ENCODE measurements at places on chromosomes 6 and 20.

- no peak for DNase-seq
These were observed 97.7 kb upstream of the VGLL2 start for GRCh38 chr6:117167520-117168271.

- DNase-seq, result no peak
These were observed 7.5 kb downstream of the KIF25 start for GRCh38 chr6:168004945-168005344.

GRCh38 chr6:145044641-145045246 lies 690.6 kb downstream of the EPM2A start:
- peak; percentile 78 for DNase-seq

GRCh38 chr20:10715035-10715434 lies 41.2 kb upstream of the JAG1 start:
- DNase-seq, result no peak

DNA sequence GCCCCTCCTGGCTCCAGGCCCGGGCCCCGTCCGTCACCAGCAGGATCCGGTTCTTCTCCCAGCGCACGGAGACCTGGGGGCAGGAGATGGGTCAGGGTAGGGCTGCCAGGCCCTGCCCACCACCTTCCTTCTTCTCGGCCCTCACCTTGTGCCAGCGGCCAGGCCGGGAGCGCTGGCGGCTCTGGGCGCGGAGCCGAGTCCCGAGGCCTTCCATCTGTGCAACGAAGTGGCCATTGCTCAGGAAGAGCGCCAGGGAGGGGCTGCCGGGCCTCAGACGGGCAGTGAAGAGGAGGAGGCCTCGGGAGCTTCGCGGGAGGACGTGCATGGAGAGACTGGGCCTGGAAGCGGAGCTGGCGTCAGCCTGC lies 7.9 kb downstream of the ADRM1 start:
- DNase-seq, result no peak

- DNase-seq, result no peak
These were observed 132.4 kb downstream of the BMP7 start for GRCh38 chr20:57133926-57134650.

DNA sequence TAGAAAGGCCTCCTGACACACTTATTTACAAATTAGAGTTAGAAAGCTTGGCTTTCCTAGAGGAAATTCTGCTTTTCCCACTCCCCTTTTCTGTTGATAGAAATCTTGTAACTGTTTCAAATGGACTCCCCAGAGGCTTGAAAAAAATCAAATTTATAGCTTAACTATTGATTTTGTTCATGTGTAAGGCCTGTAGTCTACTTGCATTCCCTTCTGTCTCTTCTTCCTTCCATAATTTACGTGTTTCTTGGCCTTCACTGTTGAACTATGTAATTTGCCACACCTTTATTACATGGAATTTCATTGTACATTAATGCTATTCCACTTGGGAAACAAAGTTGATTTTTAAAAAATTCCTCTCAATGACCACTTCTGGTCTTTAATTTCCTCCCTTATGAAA lies 81.4 kb downstream of the LAMP5 start:
- no peak for DNase-seq

GRCh38 chr6:43524483-43524961 lies 7.6 kb downstream of the POLR1C start:
- DNase-seq, result no peak

- DNase-seq, result peak; percentile 52
These were observed 48.1 kb downstream of the PRL start for GRCh38 chr6:22248513-22249308.

GRCh38 chr20:24891546-24892393 lies 57.3 kb upstream of the CST7 start:
- no peak for DNase-seq

- no peak for DNase-seq
These were observed 24.6 kb upstream of the RNF217 start for GRCh38 chr6:124937645-124938044.

DNA sequence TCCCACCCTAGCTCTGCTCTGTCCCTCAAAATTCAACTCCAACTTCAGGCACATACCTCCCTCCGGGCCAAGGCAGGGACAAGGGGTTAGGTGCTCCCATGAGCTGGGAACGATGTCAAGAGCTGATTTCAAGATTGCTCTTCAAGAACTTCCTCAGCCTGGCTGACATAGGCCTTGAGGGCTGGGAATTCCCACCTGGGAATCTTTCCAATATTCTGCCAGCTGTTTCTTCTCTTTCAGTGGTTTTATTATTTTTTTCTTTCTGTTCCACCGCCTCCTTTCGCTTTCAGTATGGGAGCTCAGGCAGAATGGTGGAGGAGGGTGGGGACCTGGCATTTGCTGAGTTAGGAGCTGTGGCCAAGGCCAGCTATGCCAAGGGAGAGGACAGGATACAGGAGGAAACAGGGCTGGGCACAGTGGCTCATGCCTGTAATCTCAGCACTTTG lies 33.7 kb downstream of the SRSF3 start:
- peak; percentile 50 for DNase-seq

DNA sequence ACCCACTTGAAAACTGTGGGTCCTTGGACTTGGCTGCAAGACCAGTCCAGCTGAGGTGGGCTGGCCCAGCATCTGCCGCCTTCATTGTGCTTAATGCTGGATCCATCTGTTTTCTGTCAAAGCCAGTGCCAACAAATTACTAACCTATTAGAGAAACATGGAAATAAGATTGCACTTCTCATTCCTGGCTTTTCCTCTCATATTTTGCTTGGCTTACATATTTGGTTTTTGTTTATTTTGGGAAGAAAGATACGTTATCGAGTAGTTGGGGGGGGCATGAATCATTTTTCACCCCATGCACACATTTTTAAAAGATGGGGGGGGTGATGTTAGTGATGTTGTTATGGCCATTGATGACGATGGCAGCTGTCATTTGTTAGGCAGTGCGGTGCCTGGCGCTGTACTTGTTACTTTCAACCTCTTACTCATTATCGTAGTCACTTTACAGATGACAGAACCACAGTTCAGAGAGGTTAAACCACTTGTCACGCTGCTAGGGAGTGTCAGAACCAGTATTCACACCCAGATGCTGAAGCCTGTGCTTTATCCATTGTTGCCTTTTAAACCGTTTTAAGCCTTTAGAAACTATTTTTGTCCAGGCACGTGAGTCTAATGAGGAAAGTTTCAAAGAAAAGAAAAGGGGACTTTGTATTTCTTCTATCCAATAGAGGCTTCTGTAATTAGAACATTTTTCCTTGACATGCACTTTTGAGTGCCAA lies 180.0 kb downstream of the TMEM242 start:
- peak; percentile 94 for DNase-seq

DNA sequence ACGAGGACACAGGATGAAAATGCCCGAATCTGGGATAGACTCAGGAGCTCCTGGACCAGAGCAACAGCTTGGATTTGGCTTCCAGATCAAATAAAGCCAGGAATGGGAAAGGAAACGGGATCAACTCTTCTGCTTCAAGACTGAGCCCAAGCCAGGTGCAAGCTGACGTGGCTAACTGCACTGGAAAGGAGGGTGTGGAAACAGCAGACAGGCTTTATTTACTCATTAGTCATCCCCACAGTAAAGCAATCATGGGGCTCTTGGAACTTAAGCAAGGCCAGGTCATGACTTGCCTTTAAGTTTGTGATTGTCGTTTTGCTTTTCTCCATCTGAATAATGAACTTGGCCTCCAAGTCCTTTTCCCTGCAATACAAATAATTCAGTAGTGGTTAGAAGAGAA lies 45.2 kb downstream of the KIF16B start:
- no peak for DNase-seq

- DNase-seq, result no peak
These were observed 466.4 kb downstream of the PKHD1 start for GRCh38 chr6:51620971-51621370.

- no peak for DNase-seq
These were observed 34.5 kb downstream of the ABRACL start for GRCh38 chr6:139062932-139063646.

DNA sequence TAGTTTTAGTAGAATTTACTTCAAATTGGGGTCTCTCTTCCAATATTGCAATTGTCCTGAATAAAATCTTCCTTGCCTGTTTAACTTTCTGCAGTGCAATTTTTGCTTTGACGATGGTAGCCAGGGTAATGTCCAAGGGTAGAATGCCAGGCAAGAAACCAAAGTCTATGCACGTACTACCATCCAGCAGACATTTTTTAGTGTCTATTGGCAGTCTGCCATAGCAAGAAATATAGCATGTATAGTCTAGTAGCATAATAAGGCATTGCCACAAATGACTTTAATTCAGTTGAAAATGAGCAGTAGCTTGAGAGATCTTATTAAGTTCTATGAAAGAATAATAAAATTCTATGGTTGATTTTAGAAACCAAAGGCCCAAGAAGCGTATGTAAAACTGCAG lies 62.3 kb upstream of the KCNQ5 start:
- DNase-seq, result no peak

GRCh38 chr6:56079751-56080540 lies 167.4 kb downstream of the COL21A1 start:
- DNase-seq, result no peak

DNA sequence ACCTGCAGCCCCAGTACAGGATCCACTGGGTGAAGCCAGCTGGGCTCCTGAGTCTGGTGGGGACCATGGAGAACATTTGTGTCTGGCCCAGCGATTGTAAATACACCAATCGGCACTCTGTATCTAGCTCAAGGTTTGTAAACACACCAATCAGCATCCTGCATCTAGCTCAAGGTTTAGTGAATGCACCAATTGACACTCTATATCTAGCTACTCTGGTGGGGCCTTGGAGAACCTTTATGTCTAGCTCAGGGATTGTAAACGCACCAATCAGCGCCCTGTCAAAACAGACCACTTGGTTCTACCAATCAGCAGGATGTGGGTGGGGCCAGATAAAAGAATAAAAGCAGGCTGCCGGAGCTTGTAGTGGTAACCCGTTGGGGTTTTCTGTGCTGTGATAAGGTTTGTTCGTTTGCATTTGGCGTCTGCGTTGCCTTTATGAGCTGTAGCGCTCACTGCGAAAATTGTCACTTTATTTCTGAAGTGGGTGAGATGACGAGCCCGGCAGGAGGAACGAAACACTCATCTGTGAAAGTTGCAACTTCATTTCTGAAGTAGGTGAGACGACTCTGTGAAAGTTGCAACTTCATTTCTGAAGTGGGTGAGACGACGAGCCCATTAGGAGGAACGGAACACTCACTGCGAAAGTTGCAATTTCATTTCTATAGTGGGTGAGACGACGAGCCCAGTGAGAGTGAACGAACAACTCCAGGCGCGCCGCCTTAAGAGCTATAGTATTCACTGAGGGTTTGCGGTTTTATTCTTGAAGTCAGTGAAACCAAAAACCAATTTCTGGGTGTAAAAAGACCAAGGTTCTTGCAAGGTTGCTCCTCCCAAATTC lies 31.1 kb downstream of the SERPINB6 start:
- no peak for DNase-seq

DNA sequence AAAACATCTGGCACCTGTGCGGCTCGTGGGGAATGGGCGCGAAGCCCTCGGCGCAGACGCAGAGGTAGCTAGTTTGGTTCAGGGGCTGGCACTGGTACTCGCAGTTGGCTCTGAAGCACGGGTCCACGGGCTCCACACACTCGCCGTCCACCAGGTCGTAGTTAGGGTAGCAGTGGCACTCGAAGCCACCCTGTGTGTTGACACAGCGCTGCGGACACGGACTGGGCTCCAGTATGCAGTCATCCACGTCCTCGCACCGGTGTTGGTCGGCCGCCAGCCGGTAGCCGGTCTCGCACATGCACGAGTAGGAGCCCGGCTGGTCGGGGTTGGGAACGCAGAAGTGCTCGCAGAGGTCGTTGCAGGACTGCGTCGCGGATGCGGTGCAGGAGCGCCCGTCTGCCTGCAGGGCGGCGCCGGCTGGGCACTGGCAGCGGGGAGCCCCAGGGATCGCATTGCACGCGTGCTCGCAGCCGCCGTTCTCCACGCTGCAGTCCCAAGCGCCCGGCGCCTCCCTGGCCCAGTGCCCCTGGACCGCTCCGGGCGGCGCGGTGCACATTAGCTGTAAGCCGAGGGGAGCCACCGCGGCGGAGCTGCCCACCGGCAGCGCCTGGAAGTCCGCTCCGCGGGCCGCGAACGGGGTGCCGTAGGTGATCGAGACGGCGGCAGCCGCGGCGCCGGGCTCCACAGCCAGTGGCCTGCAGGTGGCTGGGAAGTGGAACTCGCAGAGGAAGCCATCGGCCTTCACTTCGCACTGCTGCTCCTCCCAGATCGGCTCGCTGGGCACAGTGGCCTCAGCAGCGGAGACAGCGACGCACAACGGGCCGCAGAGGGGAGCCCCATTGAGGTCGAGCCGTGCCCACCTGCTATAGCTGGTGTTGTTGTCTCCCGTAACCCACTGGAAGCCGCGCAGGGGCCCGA lies 930 bp downstream of the THBD start:
- peak; percentile 76 for DNase-seq

DNA sequence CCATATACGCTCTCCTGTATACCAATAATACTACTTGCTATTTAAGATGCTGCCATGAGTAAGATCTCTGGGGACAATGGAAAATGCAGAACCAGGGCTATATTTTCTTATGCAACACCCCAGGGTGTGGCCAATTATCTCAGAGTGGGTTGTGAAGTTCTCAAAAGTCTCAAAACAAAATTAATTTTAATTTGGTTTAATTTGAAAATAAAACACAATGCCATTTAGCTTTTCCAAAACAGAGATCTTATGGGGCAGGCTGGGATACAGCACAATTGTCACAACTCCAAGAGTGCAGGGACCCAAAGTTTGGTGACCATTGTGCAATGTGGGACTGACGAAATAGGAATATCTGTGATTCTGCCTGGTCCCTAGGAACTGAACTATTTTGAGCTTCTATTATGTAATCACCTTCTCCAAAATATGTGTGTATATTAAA lies 43.1 kb downstream of the MBOAT1 start:
- no peak for DNase-seq

DNA sequence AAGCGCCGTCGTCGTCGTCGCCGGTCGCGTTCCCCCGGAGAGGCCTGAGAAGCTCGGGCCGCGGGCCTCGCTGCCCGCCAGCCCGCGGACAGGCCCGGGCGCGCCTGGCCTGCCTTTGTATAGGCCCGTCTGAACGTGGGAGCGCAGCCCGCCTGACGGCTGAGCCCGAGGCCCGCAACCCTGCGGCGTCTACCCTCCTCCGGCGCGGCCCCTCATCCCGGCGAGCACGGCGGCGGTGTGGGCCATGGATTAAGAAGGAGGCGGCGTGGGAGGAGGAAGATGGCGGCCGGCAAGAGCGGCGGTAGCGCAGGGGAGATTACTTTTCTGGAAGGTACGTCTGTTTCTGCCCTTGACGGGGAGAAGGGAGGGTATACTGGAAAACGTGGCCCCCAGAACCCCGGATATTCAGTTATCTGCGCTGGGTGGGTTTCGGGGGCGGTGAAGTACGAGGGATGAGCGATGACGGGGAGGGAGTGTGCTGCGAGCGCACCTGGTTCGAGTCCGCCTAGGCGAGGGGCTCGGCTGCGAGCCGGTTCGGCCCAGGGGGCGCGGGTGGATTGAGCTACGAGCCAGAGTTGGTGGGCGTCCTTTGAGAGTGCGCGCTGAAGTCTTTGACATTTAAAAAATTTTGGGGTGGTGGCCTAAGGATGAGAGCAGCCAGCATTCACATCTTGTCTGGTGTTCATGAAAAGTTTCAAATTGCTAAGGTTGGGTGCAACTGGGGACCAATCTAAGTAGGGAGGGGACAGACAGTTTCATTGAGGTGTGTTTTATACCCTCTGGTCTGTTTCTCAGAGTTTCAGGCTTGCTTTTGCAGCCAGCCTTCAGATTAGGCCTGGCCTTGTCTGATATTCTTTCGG lies 796 bp downstream of the SENP6 start:
- no peak for DNase-seq
